Astrocyte of the cerebellum (primary cell): ENCODE measurements at places on chromosomes 6 and 20.

- DNase-seq = peak; percentile 5
Observed at GRCh38 chr20:57928181-57928967, 218.6 kb upstream of the PMEPA1 start.

DNA sequence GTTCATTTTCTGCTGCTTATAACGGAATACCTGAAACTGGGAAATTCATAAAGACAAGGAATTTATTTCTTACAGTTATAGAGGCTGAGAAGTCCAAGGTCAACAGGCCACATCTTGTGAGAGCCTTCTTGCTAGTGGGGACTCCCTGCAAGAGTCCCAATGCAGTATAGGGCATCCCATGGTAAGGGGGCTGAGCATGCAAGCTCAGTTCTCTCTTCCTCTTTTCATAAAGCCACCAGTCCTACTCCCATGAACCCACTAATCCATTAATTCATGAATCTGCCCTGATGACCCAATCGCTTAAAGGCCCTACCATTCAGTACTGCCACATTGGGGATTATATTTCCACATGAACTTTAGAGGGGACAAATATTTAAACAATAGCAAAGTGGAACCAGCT, 26.5 kb downstream of the CYB5R4 start:
- DNase-seq = no peak

- DNase-seq = no peak
Observed at GRCh38 chr20:17681726-17682102, 328 bp downstream of the RRBP1 start.

DNA sequence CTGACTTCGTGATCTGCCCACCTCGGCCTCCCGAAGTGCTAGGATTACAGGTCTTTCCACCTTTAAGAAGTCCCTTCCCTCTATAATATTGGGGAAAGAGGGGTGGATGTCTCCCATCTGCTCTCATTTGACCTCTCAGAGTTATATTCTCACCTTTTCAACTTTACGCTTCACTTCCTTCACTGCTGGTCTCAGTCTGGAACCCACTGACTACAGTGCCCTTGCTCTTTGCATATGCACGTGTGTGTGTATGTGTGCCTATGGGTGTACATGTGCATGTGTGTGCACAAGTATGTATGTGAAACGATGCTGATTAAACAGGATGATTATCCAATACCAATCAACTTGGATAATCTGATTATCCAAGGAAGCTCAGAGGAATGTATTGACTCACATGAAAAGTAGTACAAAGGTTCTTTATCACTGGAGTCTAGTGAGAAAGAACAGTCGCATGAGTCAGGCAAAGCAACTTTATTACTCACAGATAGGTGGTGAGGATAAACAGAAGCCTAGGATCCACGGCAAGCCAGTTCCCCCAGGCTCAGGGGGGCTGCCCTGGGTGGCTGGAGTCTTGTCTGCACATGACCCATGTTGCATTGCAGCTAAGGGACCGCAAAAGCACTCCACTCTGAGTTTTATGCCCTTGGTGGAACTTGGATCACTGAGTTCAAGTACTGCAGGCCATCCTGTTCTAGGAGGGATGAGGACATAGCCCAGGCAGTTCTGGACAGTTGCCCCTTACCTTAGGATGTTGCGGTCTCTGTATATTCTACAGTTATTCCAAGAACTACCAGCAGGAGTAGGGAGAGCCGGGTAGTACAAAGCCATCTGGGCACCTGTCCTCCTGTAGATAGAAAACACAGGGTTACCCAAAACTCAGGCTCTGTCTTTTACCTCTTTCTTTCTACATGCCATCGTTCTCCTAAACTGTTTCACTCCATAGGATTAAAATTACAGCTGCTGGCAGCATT, 50.9 kb downstream of the SNRNP48 start:
- DNase-seq = no peak

- DNase-seq = no peak
Observed at GRCh38 chr6:70180901-70181599, 121.8 kb downstream of the COL9A1 start.

DNA sequence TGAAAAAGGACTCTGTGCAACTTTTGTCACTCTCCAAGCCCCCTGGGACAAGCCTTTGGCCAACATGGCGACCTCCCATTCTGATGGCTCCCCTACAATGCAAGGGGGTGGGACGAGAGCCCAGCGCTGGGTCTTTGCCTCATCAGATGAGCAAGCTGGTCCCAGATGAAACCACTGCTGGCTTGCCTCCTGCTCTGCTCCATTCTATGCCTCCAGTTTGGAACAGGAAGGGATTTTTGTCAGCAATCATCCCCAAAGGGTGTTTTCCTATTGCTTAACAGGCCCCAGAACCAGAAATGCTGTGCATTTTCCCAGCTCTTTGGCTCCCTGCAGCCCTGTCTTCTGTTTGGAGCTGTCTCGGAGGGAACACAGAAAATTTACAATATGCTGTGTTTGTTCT, 412.7 kb downstream of the MAFB start:
- DNase-seq = no peak

GRCh38 chr6:39758905-39759605, 33.1 kb upstream of the DAAM2 start:
- DNase-seq = no peak

- no peak for DNase-seq
Observed at GRCh38 chr20:671252-672030, 4.2 kb downstream of the SCRT2 start.

GRCh38 chr6:106146852-106147351, 60.8 kb downstream of the PRDM1 start:
- no peak for DNase-seq

- no peak for DNase-seq
Observed at GRCh38 chr6:144737998-144738397, 452.9 kb downstream of the UTRN start.

- peak; percentile 95 for DNase-seq
Observed at GRCh38 chr6:87731818-87732661, 30.0 kb upstream of the AKIRIN2 start.

GRCh38 chr6:92681401-92681800, 738.0 kb downstream of the EPHA7 start:
- no peak for DNase-seq

DNA sequence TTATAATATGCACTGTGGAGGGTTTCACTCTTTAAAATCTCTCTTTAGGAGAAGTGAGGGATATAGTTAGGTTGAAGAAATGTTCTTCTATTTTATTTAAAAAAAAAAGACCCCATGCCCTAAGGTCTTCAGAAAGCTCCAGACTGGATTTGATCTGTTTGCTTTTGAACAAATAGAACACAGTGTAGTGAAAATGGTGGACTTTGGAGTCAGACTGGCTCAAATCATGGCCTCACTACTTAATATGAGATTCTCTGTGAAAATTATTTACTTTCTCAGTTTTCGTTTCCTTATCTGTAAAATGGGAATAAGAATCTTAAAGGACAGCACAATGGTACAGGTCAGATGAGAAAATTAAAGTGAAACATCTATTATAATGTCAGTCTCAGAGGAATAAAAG, 203.9 kb downstream of the ASCC3 start:
- no peak for DNase-seq

GRCh38 chr20:43863821-43864544, 50.7 kb upstream of the TOX2 start:
- DNase-seq = no peak

DNA sequence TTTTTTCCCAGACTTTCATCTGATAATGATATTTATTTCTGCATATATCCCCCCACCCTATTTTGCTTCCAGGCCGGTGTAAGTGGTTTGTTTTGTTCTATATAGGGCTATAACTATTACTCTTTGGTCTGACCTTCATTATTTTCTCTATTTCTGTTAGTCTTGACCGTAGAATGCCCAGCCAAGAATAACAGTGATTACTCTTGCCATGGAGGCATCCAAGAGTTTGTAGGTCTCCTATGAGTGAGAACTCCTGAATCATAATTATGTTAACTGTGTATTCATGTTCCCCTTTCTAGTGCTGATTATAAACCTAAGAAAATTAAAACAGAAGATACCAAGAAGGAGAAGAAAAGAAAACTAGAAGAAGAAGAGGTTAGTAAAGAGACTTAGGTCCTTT, 52.2 kb downstream of the TOP1 start:
- no peak for DNase-seq

GRCh38 chr6:142855893-142856623, 88.9 kb downstream of the HIVEP2 start:
- DNase-seq = no peak

- no peak for DNase-seq
Observed at GRCh38 chr20:53579266-53579580, 14.4 kb downstream of the ZNF217 start.

DNA sequence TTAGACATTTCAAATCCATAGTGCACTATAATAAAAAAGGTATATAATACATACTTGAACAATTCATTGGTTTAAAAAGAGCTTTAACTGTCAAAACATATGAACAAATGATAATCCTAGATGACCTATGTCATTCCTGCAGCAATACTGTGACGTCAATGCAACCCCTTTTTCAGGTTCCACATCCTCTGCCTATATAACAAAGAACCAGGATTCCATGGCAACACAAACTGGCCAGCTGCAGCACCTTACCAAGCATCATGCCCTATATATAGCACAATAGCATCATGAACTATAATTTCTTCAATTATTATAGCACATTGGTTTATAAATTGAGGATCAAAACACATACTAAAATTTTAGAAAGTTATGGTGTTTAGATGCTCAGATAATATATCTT, 578 bp upstream of the PTCHD4 start:
- DNase-seq = no peak

GRCh38 chr6:156438350-156438923, 338.7 kb upstream of the ARID1B start:
- no peak for DNase-seq

DNA sequence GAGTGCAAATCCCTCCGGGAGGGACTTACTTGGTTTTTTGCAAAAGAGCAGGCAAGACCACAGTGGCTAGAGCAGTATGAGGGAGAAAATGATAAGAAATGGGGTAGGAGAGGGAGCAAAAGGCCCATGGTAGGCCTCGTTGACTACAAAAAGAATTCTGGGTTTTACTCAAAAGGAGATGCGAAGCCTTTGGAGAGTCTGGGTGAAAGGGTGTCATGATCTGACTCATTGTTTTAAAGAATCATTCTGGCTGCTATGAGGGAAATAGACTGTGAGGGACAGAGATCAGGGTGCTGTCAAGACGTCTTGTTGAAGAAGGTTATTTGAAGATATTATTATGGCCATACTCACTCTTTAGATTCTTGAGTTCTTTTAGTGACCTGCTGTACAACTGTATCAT, 13.0 kb downstream of the TBC1D32 start:
- no peak for DNase-seq

- DNase-seq = no peak
Observed at GRCh38 chr6:151387175-151387970, 4.0 kb downstream of the ZBTB2 start.
